Stimulated activated CD4-positive, alpha-beta T cell treated with anti-CD3 and anti-CD28 coated beads, Interleukin-15, amount 100 ng/mL, for 48 hours (primary cell): ENCODE measurements at places on chromosomes 12 and 14.

- no peak for DNase-seq
Measured at GRCh38 chr14:38039496-38039895, 168.2 kb upstream of the SSTR1 start.

- DNase-seq: no peak
Measured at GRCh38 chr14:71625891-71626701, 306.1 kb upstream of the RGS6 start.

DNA sequence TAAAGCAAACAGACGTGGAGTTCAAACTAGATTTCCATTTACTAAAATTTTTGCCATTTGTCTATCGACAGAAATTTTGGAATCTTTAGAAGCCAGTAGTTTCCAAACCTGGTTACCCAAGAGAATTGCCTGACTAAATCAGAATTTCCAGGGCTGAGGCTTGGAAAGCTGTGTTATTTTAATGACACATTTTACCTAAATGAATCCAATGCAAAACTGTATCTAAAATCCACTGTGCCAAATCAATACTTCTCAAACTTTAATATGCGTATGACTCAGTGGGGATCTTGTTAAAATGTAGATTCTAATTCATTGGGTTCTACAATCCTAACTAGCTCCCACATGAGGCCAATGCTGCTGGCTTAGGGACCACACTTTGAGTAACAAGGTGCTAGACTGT, 35.0 kb upstream of the TC2N start:
- no peak for DNase-seq

DNA sequence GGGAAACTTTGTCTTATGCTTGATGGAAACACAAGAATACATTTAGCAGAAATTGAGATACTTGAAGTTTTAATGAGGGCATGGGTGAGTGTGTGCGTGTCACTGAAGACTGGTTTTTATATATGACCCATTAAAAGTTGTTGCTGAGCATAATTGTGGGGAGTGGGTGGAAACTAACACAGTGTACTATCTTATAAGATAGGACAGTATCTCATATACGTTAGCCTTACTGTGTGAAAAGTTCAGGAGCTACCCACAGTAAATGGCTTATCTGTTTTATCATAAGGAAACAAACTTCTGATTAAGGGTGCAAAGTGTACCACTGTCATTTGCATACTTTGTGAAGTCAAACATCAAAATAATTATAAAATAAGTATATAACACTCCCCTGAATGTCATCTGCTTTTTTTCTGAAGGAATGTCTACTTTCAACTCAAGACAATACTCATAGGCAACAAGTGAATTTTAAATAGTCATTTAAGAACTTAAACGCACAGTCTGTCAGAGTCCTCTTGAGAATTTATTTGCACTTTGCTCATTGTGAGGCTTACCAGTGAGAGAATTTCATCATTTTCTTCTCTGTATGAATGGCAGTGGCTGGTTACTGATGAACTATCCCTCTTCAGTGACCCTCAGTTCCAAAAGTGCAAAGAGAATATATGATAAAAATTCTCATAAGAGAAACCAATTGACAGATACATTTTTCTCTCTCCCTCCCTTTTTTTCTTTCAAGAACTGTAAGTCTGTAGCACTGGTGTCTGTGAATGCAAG, 4.2 kb downstream of the PDE3A start:
- DNase-seq: no peak

DNA sequence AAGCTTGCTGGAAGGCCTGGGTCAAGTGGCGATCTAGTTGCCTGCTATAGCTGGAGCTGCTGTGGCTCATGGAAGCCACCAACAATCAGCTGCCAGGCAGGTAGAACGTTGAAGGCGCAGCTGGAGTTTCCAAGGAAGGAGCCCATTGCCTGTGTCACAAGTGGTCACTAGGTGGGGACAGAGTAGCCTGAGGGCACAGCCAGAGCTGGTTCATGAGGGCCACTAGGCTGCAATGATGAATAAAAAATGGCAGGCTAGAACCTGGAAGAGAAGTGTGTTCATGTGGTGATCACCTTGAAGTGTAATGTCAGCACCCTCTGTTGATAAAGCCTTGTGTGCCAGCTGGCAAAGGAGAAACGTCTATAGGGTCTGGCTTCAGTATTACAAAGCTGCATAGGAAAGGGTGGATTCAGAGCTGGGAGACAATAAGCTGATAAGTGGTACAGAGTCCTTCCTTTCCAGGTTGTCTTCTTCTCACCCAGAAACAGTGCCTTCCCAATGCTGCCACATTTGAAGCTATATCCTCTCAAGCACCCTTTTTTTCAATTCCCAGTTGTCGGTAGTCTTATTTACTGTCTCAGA, 165.8 kb downstream of the EMP1 start:
- DNase-seq: peak; percentile 26

DNA sequence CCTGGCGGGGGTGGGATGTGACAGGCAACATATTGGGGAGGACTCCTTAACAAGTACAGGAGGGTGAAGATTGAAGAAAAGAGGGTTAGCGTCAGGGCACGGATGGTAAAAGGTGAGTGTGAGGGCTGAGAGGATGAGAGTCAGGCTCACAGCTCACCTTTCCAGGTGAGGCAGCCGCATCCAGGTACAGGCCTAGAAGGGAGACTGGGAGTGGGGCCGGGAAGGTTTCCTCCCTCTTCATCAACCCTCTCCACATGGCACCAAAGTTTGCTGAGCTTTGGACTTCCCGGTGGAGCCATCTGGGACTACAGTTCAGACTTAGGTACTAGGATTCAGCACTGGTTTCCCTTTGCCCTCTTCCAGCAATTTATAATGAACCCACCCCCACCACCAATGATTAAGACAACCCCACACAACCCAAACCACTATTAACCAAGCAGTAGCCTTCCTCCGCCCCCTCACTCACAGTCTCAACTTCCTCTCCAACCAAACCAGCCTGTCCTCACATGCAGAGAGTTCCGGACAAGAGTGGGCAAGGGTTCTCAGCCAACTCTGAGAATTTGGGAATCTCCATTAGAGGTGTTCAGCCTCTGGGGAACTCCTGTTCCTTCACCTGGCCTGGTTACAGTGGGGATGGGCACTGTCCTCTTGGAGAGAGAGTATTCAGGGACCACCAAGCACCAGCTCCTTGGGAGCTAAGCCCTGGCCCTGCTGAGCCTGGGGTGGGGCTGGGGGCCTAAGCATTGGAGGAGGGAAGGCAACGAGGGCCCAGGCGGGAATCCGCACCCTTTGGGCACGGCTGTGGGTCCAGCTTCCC, 2.4 kb upstream of the HOXC4 start:
- no peak for DNase-seq

DNA sequence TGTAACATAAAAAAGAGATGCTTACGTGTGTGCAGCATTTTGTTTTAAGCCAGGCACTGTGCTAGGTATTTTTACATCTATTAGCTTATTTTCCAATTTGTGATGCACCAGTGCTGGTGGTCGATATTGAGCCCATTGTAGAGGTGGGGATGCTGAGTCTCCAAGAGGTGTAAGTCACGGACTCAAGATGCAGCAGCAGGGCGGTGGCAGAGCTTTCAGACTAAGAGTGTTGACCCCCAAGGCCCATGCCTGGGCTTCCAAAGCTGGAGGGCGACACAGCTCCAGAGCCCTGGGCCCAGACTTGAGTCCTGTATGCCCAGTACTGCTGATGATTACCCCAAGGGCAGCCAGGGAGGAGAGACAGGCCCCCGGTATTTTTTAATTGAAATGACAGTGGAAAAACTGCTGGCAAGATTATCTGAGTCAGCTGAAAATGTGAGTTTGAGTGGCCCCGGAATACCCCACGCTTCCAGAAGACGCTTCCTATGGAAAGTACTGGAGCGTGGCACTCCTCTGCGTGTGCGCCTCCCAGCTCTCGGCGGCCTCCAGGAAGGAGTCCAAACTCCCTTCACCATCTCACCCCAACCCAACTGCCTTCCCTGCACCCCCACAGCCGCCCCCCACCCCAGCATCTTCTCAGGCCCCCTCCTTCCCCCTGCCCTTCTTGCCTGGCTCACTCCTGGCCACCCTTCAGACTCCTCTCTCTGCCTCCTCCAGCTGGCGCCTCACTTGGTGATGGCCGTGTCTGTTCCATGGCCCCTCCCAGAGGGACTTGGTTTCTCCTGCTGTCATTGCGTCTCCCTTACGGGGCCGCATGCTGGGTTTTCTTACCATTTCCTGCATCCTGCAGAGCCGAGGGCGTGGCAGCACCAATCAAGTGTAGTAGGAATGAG, 40.7 kb downstream of the ELK3 start:
- no peak for DNase-seq

DNA sequence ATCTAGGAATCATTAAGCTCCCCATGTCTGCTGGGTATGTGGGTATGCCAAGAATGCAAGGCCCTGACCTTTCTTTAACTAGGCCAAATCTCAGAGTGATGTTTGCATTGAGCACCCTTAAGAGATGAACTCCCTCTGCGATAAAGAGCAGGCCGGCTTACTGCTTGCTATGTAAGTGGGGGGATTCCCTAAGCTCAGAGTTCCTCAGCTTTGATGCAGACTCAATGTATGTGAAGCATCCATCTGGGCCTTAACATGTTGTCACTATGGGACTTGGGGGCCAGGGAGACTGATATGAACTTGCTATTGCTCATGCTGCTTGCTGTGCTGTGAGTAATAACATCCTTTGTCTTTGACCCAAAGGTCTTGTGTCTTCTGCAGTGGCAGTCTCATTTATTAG, 149.7 kb downstream of the C12orf75 start:
- DNase-seq: no peak

GRCh38 chr12:10528174-10528953, 22.7 kb downstream of the EIF2S3B start:
- DNase-seq: no peak

DNA sequence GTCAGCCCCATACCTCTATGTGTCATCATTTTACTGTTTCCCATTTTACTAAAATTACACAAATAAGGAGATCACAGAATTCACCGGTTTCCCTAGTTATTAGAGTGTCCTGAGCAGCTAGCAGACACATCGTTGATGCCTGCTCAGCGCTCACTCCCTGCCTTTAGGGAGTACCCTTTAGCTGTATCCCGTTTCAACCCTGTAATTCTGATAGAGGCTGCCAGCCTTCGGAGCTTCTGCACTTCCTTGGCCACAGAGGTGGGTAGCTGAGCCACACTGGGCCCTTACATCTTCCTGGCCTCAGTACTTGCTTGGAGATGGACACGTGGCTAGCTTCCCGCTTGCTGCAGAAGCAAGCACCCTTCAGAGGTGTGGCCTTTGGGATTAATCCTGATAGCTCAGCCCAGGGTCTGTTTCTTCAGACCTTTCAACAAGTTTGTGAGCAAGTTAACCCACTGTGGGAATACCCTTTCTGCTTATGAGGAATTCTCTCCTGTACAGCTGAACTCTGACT, 14.3 kb upstream of the FBXW8 start:
- DNase-seq: no peak

DNA sequence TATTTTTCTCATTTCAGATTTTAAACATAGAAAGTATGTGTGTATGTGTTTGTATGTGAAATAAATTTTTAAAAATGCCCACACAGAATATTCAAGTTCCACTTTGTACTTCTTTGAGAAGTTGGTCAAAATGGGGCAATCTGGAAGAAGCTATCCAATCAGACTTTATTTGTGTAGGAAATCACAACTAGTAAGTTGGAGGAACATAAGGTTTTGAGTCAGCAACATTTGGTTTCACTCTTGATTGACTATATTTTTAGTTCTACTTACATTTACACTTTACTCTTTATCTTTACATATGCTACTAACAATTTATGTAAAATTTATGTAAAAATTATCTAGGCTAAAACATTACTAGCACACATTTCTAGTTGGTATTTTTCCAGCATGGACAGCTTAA, 128.1 kb downstream of the ATXN7L3B start:
- no peak for DNase-seq

DNA sequence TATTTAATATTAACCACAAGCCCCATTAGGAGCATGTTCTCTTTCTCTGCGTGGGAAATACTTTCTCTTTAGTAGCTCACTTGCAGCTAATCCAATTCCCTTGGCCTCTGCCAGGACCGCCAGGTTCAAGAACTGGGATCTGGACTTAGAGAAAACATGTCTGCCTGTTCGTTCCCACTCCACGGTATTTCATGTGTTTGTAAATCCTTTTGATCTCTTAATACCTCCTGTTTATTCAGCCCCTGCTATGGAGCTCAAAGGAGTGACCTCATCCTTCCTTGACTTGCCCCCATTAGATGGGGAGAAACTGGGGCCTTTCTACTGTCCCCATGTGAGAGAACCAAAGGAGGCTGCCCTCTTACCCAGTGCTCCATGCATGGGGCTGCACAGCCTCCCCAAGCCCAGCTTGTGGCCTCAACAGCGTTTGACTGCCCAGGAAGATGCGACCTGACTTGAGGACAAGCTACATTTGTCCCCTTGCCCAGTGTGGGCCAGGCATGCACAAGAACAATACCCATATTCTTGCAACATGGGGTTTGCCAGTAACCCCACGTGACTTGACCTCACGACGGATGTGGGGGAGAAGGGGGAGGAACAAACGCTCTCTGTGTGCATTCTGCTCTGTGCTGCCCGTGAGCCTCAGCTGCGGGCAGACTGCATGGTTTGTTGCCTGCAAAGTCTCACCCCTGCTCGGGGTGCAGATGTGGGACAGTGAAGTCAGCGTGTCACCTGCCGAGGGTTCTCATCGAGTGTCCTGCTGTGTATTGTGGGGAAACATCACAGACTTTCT, 30.3 kb downstream of the CD9 start:
- DNase-seq: peak; percentile 48

GRCh38 chr14:21557084-21557901, 22.6 kb downstream of the OR10G3 start:
- DNase-seq: peak; percentile 50

DNA sequence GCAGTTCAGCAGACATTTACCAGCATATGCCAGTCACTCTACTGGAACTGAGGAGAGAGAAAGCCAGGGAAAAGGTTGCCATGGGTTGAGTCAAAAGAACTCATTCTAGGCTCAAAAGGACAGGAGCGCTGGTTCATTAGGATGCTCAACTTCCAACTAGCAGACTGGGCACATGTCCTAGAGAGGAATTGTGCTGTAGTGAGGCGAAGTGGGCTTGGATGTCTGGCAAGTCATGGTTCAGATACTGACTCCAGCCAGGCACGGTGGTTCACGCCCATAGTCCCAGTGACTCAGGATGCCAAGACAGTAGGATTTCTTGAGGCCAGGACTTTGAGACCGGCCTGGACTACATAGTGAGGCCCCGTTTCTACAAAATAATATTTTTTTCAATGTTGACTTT, 281.5 kb downstream of the CACNA1C start:
- DNase-seq: no peak

- no peak for DNase-seq
Measured at GRCh38 chr12:113016796-113017195, 38.5 kb downstream of the OAS2 start.

GRCh38 chr14:103067231-103067954, 10.0 kb upstream of the CDC42BPB start:
- no peak for DNase-seq

DNA sequence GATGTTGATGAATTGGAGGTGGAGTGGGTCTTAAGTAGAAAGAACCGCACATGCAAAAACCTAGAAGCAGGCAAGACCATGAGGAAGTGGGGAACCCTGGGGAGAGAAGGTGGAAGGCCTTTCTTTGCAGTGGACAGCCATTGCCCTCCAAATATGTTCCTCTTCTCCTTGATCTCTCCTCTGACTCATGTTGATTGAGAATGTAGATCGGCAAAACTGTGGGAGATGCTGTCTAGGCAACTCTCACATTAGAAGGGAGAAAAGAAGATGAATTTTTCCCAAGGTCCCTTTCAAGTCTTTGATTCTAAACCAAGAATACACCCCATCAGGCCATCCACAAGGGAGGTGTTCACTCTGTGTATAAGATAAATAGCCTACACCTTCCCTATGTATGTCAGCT, 257.5 kb downstream of the MSRB3 start:
- no peak for DNase-seq
